ENCODE measurements at places on chromosomes 6 and 20.

GRCh38 chr20:46807998-46808397, 86.6 kb upstream of the EYA2 start:
- no peak for DNase-seq

DNA sequence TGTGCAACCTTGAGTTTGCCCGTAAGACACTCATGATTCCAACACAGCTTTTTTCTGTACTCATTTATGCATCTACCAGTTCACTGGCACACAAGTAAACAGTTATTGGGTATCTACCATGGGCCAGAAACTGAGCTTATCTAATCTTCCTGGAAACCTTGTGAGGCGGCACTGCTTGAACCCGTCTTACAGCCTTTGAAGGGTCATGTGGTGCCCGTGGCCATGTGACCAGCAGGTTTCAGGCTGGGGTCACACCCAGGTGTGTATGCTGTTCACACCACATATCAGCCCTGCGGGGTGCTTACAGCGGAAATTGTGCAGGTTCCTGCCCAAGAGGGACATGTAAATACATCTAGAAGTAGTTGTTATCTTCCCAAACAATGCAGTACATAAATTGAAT, 6.1 kb downstream of the THBD start:
- DNase-seq, result no peak

GRCh38 chr20:16707674-16708073, 22.2 kb upstream of the SNRPB2 start:
- DNase-seq, result no peak

- no peak for DNase-seq
These were observed 7.6 kb downstream of the ILRUN start for GRCh38 chr6:34688956-34689355.

GRCh38 chr6:26109772-26110171, 22.5 kb downstream of the HFE start:
- no peak for DNase-seq

- DNase-seq, result peak; percentile 63
These were observed 12.0 kb downstream of the KCNK5 start for GRCh38 chr6:39217177-39217864.

GRCh38 chr6:3391902-3392458, 64.9 kb downstream of the SLC22A23 start:
- DNase-seq, result no peak

Measured in kidney tubule cell (primary cell).